Renal cortex interstitium (tissue), 15 donors: ENCODE measurements at places on chromosomes 4 and X.

DNA sequence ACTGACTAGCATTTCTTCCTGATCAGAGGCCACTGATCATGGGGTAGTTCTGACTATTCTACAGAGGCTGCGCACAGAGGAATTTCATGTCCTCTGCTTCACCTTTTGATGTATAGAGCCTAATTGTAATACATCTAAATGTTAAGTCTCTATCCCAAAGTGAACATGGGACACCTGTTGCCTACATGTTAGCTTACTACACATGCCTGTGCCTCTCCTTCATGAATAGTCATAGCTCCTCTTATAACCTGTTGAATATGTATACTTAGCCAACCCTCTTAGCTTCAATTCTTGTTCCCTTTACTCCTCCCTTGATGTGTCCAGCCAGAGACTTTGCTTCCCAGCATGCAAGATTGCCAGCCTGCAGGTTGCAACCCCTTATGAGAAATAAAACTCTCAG, 9.6 kb upstream of the THOC2 start:
- no peak for DNase-seq

DNA sequence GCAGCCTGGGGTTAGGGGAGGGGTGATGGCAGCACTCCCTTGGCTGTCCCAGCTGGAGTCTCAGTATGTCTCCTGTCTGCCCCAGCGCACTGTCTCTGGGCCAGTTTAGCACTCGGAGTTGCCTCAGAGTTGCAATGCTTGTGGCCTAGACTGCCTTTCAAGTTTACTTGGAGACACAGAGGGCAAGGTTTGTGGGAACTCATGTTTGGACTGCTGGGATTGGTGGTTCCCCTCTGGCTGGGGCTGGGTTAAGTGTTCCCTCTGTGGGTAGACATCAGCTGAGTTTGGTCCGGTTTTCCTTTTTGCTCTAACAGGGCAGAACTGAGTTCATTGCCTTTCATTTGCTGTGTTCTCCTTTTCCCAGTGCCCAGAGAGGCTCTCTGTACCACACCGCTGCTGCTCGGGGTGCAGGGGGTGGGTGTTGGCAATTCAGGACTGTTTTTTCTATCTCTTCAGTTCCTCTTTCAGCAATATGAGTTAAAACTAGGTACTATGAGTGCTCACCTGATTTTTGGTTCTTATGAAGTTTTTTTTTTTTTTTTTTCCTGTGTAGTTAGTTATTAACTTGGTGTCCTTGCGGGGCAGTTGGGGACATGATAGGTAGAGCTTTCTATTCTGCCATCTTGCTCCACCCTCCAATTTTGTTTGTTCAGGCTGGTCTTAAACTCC, 17.2 kb downstream of the RAB33B start:
- DNase-seq = no peak

GRCh38 chr4:127080141-127080540, 552.6 kb upstream of the INTU start:
- DNase-seq = no peak

- DNase-seq = no peak
These were observed 69.4 kb upstream of the AGA start for GRCh38 chr4:177511611-177512010.

GRCh38 chr4:102533904-102534303, 32.7 kb downstream of the NFKB1 start:
- DNase-seq = no peak

DNA sequence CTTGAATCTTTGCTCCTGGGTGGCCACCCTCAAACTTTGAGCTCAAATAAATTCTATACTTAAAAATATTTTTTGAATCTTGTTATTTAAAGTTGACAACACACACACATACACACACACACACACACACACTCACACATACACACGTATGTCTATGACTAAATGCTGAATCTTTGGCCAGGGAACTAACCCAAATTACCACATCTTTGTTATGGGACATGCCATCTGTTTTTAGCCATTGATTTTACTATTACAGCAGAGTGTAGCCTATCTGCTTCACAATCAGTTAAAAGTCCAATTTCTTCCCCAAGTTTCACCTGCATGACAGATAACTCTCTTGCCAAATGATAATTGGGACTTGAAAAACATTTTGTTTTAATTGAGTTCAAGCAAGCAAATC, 45.0 kb upstream of the USP46 start:
- no peak for DNase-seq

- no peak for DNase-seq
These were observed 11.6 kb upstream of the ARHGAP36 start for GRCh38 chrX:131046596-131046995.

- no peak for DNase-seq
These were observed 109.7 kb downstream of the ELOVL6 start for GRCh38 chr4:110088670-110089069.

GRCh38 chr4:79823148-79823763, 249.8 kb downstream of the ANTXR2 start:
- no peak for DNase-seq

GRCh38 chr4:183852910-183853547, 52.1 kb upstream of the STOX2 start:
- DNase-seq = no peak

- no peak for DNase-seq
These were observed 5.9 kb downstream of the ARHGEF38 start for GRCh38 chr4:105558277-105558676.

DNA sequence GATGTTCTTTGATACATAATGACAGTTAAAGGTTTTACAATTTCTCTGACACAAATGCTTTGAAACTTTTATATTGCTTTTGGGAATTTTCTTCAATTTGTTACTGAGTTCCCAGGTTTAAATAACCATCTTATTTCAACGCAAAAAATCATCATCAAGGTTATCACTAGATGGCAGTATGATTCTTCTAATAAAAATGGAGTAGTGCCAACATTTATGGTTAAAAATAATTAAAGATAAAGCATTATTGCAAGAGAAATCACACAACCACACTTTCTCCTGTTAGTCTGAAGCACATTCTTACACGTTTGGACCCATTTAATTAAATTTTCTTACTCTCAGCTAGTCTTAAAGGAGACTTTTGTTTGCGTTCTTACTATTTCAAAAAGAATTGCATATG, 611.3 kb upstream of the CPXCR1 start:
- DNase-seq = no peak

DNA sequence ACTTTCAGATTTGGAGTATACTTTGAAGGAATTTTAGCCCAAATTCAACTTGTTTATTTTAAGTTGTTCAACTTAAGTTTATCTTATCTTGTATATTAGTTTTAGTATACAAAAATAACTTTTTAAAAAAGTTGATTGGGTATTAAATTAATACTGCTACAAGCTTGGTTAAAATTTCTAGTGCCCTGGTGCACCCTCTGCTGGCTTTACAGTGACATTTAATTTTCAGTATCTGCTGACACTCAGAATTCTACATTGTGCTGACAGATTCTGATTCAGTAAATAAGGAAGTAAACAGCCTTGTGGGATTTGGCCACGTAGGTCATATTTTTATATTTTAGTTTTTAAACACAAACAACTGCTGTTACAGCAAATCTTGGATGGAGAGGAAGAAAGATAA, 2.9 kb downstream of the EDA start:
- DNase-seq = no peak

GRCh38 chrX:131988236-131988635, 34.9 kb upstream of the STK26 start:
- DNase-seq = no peak

- DNase-seq = no peak
These were observed 48.1 kb upstream of the TSPAN7 start for GRCh38 chrX:38513112-38513742.

GRCh38 chr4:28548136-28548535, 1687.5 kb downstream of the STIM2 start:
- DNase-seq = no peak

DNA sequence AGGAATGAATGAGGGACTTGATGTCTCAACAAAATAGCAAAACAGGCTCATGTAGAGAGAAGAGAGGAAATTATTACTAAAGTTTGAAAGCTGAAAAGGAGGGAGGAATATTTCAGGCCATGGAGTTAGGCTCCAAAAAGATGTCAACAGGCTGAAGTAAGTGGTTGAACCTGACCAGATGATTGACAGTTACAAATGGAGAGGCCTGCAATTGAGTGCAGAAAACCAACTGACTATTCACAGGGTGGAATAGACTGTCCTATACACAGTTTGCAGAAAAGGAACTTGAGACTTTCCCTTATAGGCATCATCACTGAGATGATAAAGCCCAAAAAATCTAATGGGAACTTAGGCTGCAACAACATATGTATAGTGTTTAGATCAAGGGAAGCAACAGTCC, 233.3 kb downstream of the AR start:
- DNase-seq = no peak

DNA sequence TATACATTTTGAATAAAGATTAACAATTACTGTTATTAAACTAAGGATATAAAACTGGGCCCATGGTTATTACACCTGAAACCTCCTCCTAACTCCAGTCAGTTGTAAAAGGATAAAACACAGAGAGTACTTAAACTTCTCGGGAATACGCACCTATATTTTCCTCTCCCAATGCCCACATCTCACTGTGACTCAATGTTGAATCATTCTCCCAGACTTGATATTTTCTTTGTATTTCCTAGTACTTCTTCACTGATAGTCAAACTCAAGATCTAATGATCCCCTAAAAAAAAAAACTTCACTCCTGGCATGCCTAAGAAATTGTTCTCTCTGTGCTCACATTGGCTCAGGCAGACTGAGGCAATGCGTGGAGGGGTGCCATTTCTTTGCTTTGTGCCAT, 212.5 kb upstream of the DKK2 start:
- no peak for DNase-seq

- no peak for DNase-seq
These were observed 395.3 kb upstream of the PITX2 start for GRCh38 chr4:111018216-111018615.

DNA sequence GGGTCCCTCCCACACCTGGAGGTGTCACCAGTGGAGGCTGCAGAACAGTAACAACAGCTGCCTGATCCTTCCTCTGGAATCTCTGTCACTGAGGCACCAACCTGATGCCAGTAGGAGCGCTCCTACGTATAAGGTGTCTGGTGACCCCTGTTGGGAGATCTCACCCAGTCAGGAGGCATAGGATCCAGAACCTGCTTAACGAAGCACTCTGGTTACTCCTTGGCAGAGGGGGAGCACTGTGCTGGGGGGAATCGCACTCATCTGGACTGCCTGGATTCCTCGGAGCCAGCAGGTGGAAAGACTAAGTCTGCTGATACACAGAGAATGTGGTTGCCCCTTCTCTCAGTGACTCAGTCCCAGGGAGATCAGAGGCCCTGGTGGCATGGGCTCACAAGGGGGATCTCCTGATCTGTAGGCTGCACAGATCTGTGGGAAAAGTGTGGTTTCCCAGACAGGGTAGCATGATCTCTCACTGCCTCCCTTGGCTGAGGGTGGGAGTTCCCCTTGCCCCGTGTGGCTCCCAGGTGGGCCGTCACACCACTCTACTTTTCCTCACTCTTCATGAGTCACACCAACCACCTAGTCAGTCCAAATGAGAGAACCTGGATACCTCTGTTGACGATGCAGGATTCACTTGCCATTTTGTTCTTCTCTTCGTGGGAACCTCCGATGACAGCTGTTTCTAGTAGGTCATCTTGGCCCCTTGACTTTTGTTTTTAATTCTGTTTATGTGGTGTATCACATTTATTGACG, 305.9 kb downstream of the IDS start:
- DNase-seq = no peak

GRCh38 chr4:177271091-177271490, 38.6 kb upstream of the NEIL3 start:
- DNase-seq = no peak

DNA sequence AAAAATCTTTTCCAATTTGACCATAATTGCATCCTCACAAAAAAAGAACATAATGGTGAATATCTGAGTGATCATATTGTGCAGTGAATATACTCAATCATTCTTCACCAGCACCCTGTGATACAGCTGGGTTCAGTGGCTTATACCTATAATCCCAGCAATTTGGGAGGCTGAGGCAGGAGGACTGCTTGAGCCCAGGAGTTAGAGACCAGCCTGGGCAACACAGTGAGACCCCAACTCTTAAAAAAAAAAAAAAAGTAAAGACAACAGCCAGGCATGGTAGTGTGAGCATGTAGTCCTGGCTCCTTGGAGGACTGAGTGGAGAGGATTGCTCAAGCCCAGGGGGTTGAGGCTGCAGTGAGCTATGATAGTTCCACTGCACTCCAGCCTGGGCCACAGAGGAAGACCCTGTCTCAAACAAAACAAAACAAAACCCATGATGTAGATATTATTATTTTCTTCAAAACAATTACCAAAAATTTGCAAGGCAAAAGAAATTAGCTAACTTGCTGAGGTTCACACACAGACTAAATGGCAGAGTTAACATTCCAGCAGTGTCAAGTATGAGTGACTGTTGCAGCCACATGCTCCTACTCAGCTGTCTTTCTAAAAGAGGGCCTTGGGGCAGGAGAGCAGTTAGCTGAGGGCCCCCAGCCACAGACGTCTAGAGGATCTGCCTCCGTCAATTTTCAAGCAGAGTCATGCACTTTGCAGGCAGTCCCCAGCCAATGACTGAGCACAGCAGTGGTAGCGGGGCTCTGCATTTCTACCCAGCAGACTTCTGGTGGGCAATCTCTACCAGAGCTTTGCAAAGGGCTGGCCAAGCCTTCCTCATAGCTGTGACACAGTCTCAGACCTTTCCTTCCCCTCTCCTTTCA, 33.4 kb downstream of the ADGRA3 start:
- no peak for DNase-seq

- no peak for DNase-seq
These were observed 15.6 kb downstream of the LAMTOR3 start for GRCh38 chr4:99878604-99879003.

DNA sequence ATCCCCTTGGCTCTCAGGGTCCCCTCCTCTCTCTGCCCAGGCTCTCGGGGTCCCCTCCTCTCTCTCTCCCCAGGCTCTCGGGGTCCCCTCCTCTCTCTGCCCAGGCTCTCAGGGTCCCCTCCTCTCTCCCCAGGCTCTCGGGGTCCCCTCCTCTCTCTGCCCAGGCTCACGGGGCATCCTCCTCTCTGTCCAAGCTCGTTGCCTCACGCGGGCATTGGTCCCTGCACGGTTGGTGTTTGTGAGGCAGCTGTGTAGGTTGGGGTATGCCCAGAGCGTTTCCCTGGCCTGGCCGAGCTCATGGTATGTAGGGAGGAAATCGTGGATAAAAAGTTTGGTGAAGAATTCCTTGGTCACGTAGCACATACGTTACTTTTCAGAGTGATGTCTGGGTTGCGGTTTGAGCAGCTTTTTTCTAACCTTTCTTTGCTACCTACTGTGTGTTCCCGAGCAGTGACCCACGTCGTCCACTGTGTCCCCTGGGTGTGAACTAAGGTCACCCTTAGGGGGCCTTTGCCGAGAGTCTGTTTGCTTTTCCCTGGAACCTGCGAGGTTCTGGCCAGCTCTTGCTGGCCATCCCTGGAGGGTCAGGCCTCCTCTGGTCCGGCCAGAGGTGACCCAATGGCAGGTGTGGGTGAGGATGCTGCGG, 36.6 kb downstream of the PCGF3 start:
- no peak for DNase-seq

GRCh38 chr4:27206009-27206408, 345.4 kb downstream of the STIM2 start:
- no peak for DNase-seq
